NCI-H1436 treated with DMSO at 0.1 percent for 48 hours (cell line): ENCODE measurements at places on chromosomes 7 and 10.

GRCh38 chr7:43058271-43059066 lies 54.0 kb upstream of the HECW1 start:
- DNase-seq = no peak

- no peak for DNase-seq
Measured at GRCh38 chr10:126393076-126393475, 4.8 kb upstream of the ADAM12 start.

DNA sequence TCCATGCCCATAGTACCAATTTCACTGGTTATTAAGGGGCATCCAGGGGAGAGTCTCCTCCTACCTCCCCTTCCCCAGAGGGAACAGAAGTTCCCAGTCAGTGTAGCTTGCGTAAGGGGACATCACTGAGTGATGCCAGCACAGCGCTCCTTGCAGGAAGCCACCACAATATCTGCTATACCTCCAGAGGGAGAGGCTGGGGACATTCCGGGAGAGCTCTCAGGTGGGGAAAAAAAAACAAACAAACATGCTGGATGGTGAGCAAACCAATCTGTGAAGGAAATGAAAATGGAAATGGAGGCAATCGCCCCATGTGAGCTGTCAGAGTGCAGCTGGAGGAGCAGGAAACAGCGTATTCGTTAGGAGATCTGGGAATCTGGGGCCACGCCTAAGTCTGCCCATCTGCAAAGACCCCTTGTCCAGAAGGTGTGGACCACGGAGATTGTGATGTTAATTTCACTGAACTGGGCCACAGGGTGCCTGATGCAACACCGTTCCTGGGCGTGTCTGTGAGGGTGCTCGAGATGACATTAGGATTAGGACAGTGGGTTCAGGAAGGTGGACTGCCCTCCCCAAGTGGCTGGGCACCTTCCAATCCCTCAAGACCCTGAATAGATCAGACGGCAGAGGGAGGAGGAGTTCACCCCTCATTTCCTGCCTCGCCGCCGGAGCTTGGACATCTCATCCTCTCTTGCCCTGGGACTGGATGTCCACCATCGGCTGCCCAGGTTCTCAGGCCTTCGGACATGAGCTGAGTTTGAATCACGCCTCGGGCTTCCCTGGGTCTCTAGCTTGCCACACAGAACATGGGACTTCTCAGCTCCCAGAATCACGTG lies 30.5 kb downstream of the GNA12 start:
- no peak for DNase-seq

DNA sequence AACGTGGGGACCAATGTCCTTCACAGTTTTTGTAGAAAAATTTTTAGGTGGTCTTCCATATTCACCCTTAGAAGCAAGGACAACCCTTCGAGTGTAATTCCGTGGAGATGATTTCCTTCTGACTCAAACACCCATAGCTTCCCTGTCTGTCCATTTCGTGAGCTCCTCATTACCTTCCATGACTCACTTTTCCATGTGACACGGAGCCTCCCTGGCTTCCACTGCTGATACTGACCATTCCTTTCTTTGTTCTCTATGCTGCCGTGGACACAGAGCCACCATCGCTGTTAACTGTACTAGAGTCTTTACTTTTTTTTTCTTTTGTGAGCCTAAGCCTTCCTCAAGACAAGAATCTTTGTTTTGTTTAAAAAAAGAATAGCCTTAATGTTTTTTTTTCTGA lies 12.5 kb upstream of the ARMS2 start:
- DNase-seq = no peak

GRCh38 chr7:77208416-77208815 lies 8.8 kb upstream of the FGL2 start:
- no peak for DNase-seq

DNA sequence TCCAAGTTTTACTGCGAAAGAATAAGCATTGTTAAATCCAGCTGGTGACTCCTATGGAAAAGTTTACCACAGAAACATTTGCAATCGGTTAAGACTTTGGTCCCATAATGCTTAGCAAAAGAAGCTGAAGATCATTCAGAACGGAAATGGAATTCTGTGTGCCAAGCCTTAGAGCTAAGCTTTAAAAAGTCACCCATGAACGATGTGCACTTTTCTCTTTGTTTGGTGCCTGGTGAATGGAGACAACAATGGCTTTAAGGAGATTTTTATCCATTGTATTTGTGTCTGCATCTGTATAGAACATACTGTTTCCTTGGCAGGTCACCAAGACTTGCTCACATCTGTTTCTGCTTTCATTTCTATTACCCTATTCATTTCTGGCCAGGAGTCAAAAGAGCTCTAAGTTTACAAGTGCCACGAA lies 26.3 kb upstream of the COL1A2 start:
- DNase-seq = no peak

DNA sequence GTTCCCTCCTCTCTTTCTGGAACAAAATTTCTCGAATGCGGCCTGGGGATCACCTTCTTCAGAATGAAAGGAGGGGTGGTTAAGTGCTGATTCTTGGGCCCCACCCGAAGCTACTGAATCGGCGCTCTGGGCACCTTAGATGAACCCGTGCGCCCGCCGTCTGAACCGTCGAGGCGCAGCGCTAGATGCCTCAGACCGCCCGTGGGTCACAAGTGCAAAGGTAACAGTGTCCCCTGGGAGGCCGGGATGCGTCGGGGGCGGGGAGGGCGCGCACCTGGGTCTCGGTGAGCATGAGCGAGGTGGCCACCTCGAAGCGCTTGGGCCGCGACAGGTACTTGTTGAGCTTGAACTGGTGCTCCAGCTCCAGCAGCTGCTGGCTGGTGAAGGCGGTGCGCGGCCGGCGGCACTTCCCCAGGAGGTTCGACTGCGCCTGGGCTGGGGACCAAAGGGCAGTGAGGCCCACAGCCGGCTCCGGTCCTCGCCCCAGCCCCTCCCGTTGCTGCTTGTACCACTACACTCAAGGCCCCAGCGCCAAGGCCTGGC lies 4.2 kb downstream of the MNX1 start:
- no peak for DNase-seq

DNA sequence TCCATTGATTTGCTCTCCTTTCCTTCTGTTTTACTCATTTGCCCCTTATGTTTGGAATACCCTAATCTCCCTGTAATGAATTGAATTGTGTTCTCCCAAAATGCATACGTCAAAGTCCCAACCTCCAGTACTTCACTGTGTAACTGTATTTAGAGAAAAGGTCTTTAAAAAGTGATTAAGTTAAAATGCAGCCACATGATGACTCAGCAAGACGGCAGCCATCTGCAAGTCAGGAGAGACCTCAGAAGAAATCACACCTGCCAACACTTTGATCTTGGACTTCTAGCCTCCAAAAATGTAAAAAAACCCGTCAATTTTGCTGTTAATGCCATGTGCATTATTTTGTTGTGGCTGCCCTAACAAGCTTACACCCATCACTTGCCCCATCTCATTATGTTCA lies 85.3 kb upstream of the PCLO start:
- no peak for DNase-seq
